ENCODE measurements at places on chromosomes 16 and 17. TPM values are rescaled to one million over a fixed set of nuclear protein-coding genes. Genes with fewer than 3 reads are reported as not detected.

Gene SLC35G6
- not detected for polyA plus RNA-seq

Gene SLX4
- 6.3 TPM for polyA plus RNA-seq

Gene KCNJ2
- polyA plus RNA-seq: 1.2 TPM

Gene KATNB1
- polyA plus RNA-seq: 66.4 TPM

Gene KRT20
- not detected for polyA plus RNA-seq

Gene RHOT1
- polyA plus RNA-seq: 29.4 TPM

Gene TEX14
- polyA plus RNA-seq: 0.36 TPM

Gene DBNDD1
- polyA plus RNA-seq: 131 TPM

Gene ENO3
- 5.5 TPM for polyA plus RNA-seq
